ENCODE measurements at places on chromosomes 16 and 17.

- DNase-seq: no peak
Measured at GRCh38 chr17:69651921-69652320, 237.4 kb downstream of the MAP2K6 start.

DNA sequence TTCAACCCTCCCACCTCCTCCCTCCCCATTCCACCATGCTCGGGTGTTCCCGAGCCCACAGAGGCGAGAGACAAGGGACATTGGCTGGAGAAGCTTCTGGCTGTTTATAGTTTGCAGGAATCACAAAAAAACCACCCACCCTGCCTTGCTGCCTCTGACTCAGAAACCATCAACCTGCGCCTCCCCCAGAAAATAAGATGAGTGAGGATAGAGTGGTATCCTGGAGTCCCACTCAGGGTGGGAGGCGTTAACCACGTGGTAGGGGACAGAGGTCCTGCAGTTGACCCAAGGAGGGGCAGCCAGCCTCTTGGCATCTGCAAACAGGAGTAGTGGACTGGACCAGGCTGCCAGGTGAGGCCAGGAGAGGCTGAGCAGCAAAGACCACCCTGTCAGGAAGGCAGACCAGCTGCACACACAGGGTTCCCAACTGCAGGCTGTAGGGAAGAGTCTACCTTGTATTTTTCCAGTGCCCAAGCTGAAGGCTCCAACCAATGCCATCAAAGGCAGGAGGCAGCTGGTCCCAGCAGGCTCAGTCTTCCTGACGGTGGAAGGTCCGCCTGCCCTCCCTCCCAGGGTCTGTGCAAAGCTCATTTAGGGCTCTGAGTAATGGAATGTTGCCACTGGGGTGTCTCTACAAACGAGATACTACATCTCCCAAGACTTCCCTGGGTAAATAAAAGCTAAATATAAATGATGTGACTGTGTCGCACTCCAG lies 201.5 kb upstream of the TNRC6C start:
- no peak for DNase-seq

DNA sequence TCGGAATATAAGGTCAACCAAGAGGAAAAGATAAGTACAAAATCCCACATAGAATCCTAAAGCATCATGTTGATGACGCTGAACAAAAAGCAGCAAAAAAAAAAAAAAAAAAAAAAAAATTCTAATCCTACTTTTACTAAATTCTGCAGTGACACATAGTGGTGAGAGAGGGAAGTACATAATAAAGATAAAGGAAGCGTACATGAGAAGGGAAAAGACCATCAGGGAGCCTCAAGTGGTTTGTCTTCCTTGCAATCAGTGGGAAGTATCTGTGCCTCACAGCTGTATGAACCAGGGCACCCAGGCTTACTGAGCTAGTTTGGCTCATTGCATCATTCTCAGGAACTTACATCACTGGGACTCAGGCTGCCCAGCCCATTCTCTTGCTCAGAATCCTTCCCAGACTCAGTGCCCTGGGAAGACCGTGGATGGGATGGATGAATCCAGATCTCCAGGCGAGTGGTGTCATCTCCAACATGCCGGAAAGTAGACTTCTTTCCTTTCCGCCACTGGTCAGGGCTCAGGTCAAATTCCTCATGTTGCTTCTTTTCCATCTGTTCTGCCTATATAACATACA lies 21.2 kb downstream of the SMG6 start:
- DNase-seq: no peak

GRCh38 chr16:82027629-82028064 lies 7.4 kb upstream of the HSD17B2 start:
- no peak for DNase-seq

DNA sequence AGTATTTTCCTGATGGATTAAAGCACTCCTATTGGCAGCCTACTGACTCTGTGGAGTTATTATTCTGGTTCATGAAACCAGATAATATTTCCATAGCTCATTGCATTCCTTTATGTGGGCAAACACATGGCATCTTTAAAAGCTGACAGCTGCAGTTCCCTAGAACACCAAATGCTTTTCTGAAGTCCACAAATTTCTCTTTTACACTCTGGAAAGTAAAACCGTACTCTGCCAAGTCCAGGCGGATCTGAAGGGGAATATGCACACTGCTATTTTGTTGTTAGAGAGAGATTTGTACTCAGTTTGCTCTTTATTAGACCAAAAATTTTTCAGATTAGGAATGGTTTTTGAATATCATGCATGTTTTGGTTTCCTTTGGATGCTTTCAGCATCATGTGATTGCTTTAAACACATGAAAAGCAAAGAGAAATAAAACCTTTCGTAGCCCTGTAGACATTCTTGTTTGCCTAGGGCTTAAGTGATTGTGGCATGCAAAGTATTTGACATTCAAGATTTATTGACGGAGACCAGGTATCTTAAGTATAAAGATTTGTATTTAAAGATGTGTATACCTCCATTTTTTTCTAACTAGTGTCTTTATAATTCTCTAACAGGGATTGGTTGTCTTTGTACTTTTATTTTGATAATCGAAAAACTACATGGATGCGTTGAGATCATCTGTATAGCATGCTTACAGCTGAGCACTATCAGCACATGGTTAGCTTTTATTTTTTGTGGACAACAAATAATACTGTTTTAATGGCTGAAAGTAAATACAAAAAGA lies 19.5 kb downstream of the SEC14L1 start:
- DNase-seq: no peak

- DNase-seq: no peak
Measured at GRCh38 chr17:14381606-14382005, 80.7 kb downstream of the HS3ST3B1 start.

GRCh38 chr17:57905875-57906455 lies 49.2 kb downstream of the CUEDC1 start:
- DNase-seq: no peak

- DNase-seq: no peak
Measured at GRCh38 chr17:51165680-51166197, 472 bp upstream of the NME2 start.

DNA sequence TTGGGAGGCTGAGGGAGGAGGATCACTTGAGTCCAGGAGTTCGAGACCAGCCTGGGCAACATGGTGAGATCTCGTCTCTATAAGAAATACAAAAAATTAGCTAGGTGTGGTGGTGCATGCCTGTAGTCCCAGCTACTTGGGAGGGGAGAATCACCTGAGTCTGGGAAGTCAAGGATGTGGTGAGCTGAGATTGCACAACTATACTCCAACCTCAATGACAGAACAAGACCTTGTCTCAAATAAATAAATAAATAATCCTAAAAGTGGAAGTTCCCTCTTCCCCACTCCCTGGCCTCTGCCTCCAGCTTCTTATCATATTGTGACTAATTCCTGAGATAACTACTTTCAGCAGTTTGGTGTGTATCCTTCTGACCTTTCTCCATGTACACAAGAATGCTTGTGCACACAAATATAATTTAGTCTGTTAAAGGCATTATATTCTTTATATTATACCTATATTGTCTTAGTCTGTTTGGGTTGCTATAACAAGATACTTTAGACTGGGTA lies 23.5 kb upstream of the DNAJA2 start:
- no peak for DNase-seq

- no peak for DNase-seq
Measured at GRCh38 chr17:8188263-8188839, 1.6 kb downstream of the BORCS6 start.

- no peak for DNase-seq
Measured at GRCh38 chr16:14667347-14668266, 26.5 kb downstream of the PLA2G10 start.

- no peak for DNase-seq
Measured at GRCh38 chr17:78351449-78352006, 8.3 kb downstream of the SOCS3 start.

DNA sequence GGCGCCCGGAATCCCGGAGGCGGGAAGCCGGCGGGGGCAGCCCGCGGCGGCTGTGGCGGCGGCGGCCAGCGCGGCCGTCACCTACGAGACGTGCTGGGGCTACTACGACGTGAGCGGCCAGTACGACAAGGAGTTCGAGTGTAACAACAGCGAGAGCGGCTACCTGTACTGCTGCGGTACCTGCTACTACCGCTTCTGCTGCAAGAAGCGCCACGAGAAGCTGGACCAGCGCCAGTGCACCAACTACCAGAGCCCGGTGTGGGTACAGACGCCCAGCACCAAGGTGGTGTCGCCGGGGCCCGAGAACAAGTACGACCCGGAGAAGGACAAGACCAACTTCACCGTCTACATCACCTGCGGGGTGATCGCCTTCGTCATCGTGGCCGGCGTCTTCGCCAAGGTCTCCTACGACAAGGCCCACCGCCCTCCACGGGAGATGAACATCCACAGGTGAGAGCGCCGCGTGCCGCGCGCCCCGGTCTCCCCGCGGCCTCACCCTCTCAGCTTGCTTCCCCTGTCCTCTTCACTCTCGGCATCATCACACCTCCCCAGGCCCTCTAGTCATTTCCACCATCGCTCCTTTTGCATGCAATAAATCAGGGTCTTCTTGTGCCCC lies 706 bp downstream of the SHISA6 start:
- DNase-seq: no peak

DNA sequence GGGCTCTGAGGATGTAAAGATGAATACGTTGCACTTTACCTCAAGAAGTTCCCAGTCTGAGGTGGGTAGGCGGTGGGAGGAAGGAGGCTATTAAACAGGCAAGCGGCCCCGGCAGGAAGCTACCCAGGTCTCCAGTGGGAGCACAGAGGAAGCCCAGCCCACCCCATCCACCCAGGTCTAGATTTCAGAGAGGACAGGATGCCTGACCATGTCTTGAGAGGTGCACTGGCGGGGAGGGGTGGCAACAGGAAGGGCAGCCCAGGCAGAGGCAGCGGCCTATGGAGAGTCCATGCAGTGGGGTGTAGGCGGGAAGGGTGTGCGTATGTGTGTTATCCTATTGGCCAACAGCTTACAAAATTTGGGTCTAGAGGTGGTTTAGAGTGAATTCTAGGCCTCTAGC lies 13.9 kb downstream of the SARM1 start:
- no peak for DNase-seq

DNA sequence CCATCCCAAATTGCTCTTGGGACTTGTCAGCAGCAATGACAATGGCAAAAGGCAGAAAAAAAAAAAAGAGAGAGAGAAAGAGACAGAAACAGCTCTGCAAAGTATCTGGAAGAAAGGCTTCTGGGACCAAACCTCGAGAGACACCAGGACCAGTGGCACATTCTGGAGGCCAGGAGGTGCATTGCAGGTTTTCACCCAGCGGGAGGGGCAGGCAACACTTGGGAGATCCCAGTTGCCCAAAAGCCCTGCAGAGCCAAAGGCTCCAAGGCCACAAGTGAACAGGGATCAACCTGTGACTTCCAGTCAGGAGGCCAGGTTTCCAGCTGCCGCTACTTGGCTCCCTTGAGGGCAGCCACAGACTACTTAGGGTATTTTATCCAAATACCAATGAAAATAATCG lies 110.8 kb upstream of the CDH5 start:
- no peak for DNase-seq

DNA sequence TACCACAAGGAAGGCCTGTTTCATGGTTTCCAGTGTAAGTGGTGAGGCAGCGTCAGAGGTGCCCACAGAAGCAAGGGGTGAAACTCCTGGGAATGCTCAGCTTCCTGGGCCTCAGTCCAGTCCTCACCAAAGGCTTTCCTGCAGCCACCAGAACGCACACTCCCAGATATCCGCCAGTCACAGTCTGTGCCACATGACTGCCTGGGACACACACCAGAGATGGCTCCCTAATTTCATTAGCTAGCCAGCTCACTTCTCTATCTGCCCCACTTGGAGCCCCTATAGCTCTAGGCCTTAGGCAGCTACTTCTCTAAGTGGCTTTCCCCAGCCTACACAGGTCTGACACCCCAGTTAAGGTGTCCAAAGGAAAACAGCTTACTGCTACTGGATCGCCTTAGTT lies 77.0 kb downstream of the CYTH1 start:
- DNase-seq: no peak

DNA sequence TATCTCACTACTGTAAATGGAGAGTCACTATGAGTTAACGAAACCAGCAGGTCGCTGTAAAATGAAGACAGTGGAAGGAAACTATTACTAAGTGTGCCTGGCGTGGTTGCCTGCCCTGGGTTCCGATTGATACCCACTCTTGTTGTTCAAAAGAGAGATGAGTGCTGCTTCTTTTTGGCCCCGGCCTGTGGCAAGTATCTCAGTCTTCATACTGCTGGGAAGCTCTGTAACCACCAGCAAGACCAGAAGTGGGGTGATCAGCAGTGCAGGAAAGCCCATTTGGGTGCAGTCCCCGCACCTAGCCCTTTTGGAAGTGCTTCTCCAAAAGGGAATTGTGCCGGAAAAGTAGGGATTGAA lies 104.5 kb downstream of the SNX29 start:
- peak; percentile 40 for DNase-seq

- DNase-seq: no peak
Measured at GRCh38 chr16:10828851-10829366, 10.3 kb upstream of the TVP23A start.

DNA sequence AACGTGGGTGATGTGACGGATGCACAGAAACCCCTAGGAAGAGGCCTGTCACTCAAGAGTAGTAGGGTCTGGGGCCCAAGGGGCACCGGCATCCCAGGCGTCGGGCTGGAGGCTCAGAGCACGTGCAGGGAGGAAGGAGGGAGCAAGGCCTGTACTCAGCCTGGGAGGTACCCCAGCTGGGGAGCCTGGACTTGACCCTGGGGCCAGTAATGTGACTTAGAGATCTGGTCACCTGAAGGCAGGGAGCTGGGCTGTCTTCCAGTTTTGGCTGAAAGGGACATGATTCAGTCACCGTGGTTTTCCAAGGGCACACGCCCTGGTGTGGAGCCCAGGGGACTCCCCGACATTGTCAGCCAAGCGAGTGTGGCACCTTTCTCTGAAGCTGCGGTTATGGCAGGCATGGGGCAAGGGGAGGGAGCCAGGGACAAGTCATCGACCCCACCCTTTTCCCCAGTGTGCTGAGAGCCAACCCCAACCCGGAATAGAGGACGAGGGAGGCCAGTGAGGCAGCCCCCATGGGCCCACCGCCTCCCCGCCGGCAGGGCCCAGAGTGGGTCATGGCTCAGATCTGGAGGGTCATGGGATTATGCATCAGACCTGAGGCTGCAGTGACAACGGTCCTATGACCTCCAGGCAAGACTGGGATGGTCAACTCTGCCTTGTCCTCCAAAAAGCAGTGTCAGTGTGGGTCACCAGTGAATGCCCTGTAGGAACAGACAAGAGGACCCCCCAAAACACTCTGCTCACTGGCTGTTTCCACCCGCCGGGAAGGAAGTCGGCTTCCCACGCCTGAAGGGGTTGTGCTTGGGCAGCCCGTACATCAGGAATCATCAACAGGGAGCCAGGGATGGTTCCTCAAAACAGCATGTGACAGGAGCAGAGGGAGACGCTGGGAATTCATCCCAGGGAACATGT lies 41.9 kb downstream of the MEAK7 start:
- no peak for DNase-seq

GRCh38 chr16:90053902-90054500 lies 23.1 kb downstream of the PRDM7 start:
- no peak for DNase-seq
